ENCODE measurements at places on chromosomes 4 and X.

DNA sequence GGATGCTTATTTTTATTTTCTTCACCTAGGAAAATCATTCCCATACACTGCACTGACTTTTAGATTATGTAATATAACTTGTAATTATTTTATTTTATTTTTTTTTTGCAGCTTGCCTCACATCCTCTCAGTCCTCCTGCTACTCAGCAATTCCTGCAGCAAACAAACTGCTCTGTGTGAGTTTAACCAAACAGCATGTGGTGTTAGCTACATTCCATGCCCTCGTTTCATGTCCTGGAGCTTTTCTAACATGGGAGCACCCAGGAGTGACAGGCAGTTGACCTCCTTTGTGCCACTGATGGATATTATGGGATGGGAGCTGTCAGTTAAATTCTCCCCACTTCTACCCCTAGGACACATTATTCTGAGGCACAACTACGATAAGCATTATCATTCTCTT lies 24.8 kb downstream of the CXCL1 start:
- DNase-seq = no peak

- no peak for DNase-seq
Measured at GRCh38 chrX:45872480-45872879, 671.8 kb upstream of the DIPK2B start.

DNA sequence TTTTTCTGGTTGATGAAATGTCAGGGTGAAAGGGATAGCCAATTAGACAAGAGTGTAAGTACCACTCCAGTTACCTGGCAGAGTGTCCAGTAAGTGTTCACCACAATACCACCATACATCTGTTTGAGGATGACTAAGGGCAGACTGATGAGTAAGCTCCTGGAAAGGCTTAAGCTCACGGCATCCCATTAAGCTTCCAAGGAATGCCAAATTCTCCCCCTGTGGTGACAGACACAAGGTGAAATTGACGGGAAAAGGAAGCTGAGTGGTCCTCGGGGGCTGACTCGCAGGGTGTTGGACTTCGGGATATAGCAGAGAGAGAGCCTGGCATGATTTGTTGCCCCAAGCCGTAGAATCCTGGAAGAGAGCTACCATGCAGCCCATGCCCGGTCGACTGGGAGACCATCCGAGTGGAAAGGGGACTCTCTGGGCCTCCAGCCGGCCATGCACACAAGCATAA lies 7.6 kb upstream of the BST1 start:
- DNase-seq = no peak

GRCh38 chr4:102454981-102455685 lies 46.0 kb upstream of the NFKB1 start:
- DNase-seq = no peak

DNA sequence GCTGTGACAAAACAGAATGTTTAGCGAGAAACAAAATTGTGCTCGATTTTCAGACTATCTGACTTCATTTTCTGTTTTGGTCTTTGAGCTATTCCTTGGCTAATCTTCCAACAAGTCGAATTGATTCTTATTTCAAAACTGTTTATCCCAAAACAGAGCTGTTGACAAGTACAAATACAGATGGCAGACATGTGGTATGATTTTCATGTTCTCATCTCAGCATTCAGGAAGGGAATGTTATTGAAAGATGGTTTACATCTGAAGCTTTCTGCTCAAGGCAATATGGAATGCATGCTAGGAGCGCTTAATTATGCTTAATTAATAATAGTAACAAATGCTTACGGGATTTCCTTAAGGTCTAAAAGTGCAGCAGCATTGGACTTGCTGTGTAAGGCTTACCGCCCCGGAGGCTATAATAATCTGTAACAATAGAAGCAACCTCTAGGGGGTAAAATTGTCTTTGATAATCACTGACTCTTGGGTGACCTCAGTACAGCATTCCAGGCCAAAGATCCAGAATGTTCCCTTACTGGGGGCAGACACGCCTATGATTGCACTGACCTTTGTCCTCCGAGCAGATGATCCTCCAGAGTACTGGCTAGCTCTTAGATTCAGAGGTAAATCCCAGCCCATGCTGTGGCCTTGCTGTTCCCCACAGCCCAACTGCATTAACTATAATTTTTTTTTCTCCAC lies 16.4 kb downstream of the LSM6 start:
- DNase-seq = no peak

- no peak for DNase-seq
Measured at GRCh38 chr4:177789610-177790009, 347.4 kb upstream of the AGA start.
